ENCODE measurements at places on chromosomes 4 and X.

- DNase-seq, result no peak
These were observed 622 bp downstream of the KLKB1 start for GRCh38 chr4:186227744-186228513.

- no peak for DNase-seq
These were observed 623.8 kb upstream of the DIPK2B start for GRCh38 chrX:45824471-45824870.

DNA sequence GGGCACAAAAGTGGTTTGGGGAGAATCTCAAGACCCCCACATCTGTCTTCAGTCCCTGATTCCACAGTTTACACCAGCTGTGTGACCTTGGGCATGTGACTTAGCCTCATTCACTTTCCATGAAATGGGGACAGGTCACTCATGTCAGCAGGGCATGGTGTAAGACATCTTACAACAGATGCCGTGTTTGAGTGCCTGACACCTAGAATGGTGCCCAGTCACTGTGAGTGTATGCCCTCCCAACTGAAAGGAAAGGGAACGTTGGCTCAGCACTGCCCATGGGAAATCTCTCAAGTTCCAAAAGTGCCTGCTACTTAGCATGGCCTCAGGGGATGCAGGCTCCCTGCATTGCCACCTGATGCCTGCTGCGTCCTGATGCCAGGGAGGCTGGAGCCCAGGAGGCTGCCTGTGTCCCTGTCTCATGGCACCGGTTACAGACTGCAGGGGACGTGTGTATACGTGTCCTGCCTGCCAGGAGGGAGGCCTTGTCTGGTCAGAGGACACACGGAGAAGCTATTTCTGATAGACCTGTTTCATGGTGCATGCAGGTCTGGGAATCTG lies 32.2 kb downstream of the RNF4 start:
- DNase-seq, result no peak

DNA sequence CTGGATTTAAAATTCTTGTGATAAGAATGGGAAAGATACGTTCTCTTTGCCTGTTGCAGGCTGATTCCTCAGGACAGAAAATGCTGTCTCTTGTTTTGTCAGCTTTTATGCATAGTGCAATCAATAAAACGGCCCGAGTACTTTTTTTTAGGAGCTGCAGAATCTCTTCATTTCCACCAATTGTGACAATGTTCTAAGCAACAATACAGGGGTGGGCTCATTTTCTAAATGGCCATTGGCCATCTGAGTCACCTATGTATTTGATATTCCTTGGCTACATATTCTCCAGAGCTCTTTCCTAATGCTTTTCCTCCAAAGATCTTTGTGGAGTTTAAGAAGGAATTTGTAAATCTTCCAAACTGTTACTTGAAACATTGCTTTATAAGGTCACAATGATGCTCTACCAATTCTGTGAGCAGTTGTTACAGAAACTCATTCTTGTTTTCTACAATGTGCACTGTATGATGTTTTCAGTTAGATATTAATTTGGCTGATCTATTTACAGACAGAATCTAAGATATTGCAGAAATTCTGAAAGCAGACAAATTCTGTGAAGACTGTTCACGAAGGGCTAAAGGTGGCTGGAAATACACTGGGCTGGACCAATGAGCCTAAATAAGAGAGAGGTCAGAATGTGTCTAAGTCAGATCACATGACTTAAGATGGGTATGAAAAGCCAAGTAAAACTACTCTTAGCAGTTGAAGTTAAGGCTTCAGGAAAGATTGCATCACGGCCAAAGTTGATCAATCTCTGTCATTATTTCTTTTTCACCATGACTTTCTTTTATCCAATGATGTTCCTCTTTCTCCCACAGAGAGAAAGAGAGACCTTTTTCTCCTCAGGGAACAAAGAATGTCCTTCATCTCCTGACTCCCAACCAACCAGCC lies 33.4 kb downstream of the TAPT1 start:
- DNase-seq, result no peak
